ENCODE measurements at places on chromosomes 3 and 15.

DNA sequence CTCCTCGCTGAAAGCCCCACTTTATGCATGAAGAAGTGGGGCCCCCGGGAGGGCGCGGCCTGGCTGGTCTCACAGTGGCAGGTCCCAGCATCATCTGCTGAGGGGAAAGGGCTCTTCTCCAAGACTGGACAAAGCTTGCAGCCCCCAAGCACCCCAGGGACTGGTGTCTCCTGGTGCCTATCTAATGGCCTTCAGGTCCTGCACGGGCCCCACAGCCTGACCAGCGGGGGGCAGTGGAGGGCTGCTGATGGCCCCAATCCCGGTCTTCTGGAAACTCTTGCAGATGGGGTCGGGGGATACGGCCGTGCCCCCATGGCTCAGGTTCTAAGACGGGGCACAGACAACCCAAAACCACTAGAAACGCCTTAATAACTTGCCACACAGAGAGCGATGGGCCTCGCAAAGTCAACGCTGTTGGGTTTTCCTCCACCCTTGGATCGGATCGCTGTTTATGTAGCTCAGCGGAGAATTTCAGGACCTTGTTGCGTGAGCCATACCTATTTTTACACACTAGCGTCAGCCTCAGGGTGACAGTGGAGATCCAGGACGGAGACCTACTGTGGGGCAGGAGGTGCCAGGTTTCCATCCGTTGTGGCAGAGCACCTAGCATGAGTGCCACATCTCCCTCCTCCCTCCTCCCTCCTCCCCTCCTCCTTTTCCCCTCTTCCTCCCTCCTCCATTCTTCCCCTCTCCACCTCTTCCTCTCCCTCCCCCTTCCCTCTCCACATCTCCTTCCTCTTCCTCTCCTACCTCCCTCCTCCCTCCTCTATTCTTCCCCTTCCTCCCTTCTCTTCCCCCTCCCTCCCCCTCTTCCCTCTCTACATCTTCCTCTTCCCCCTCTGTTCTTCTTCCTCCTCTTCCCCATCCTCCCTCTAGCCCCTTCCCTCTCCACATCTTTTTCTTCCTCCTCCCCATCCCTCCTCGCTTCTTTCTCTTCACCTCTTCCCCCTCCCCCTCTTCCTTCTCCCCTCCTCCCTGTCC lies 79.3 kb upstream of the ALDH1L1 start:
- DNase-seq: no peak

GRCh38 chr3:128416578-128417211 lies 50.0 kb downstream of the DNAJB8 start:
- DNase-seq: no peak

- no peak for DNase-seq
Measured at GRCh38 chr3:8712908-8713255, 20.7 kb upstream of the CAV3 start.

GRCh38 chr3:126147932-126148683 lies 32.3 kb downstream of the ALDH1L1 start:
- no peak for DNase-seq

DNA sequence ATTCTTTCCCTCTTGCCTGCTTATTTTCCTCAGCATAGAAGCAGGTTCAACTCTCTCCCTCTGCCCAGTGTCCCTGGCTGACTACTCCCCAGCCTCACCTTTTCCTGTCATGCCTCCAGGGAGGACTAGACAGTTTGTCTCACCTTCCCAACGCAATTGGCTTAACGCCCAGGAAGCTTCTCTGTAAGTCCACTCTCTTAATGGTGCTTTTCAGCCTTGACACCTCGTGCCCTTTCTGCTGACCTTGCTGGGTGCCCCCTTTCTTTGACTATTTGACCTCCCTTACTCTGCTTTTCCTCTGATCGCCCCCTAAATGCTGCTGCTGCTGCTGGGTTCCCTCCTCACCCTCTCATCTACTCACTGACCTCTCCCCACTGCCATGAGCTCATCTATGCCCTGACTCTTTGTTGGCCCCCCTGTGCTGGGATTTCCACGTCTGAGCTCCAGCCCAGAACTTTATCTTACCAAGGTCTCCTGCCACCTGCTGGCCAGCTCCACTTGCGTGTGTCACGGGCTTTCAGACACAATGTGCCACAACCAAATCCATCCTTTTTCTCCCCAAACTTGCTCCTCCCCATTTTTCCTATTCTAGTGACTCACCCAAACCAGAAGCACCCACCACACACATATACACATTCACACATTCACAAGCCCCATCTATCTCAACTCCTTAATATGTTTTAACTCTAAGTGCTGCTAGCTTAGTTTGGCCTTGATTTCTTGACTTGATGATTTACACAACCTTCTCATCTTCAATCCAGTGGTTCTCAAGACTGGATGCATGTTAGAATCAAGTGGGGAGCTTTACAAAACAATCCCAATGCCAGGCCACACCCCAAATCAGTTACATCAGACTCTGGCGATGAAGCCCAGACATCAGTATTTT lies 16.6 kb downstream of the EPB42 start:
- no peak for DNase-seq

- DNase-seq: no peak
Measured at GRCh38 chr15:53395871-53396270, 363.6 kb downstream of the WDR72 start.

- no peak for DNase-seq
Measured at GRCh38 chr3:112377568-112378071, 44.7 kb downstream of the CD200 start.

DNA sequence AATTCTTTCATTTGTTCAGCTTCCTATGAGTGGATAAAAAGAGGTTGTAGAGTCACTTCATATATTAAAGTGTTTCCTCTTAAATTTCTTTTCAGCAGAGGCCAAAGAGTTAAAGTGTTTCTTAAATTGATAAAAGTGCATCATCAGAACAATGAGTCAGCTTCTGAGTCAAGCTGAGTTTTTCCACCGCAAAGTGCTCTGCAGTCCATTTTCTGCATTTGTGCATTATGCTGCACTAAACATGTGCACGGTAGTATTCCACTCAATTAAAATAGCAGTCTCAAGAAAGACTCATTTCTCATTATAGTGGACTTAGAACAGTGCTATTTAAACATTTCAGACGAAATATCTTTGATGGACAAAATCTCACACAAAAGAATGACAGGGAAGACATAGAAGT lies 152.0 kb downstream of the ZBBX start:
- DNase-seq: no peak

DNA sequence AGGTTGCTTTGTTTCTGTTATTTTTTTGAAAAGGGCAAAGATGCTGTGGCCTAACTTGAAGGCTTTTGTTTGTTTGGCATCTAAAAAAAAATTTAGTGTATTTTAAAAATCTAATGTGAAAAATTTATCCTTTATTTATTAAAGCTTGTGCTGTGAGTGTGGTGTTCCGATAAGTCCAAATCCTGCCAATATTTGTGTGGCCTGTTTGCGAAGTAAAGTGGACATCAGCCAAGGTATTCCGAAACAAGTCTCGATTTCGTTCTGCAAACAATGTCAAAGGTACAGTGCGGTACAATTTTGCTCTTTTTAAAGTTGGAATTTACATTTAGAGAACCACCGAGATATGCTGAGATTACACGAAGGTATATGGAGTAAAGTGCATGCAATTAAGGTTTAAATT lies 3.7 kb downstream of the NMD3 start:
- DNase-seq: no peak

DNA sequence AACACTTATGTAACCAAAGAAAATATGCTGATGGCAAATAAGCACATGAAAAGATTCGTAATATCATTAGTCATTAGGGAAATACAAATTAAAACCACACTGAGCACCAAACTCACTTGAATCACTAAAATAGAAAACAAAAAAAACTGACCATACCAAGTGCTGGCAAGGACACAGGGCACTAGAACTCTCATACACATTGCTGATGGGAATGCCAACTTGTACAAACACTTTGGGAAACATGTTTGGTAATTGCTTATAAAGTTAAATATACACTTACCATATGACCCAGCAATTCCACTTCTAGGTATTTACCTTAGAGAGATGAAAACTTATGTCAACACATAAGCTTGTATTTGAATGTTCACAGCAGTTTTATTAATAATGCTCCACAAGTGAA lies 95.5 kb downstream of the TFDP2 start:
- no peak for DNase-seq

DNA sequence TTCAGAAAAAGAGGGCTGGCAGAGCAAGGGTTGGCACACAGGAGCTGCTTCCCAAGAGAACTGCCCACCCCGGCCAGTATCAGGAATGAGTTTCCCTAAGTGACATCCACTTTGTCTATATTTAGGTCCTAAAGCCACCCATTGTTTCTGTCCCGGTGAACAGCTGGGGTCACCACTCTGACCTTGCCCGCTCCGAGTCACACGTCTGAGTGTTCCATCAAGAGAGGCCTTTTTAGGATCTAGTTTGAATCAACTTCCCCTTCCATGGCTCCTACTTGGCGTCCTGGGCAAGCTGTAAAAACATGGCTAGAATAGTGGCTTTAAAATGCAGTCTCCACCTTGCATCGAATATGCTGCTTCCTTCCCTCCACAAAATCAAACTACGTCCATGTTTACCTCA lies 109.6 kb upstream of the ARHGEF3 start:
- no peak for DNase-seq

- DNase-seq: no peak
Measured at GRCh38 chr3:9043063-9043462, 79.8 kb upstream of the RAD18 start.

GRCh38 chr3:37141676-37142075 lies 32.7 kb downstream of the LRRFIP2 start:
- no peak for DNase-seq

- DNase-seq: no peak
Measured at GRCh38 chr3:74561881-74562280, 52.6 kb downstream of the CNTN3 start.

DNA sequence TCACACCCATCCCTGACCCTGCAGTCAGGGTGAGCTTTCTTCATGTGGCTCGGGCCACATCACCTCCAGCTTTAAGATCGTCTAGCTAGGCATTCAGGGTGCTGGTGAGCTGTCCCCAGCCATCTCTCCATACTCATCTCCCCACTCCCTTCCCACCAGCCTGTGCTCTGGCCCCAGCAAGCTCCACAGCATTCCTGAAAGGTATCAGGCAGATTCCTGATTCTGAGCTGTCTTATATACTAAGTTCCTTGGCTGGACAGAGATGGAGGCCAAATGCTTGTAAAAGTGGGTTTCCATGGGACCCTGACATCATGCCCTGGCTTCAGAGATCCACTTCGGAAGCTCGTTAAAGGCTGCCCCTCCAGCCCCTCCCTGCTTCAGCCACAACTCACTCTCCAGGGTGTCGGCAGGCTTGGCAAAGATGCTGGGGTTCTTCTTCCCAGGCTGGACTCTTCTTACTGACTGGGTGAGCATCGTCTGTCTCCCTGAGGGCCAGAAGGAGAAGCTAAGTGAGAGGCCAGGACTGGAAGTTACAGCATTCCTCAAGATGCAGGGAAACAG lies 3.9 kb downstream of the CILP start:
- no peak for DNase-seq

DNA sequence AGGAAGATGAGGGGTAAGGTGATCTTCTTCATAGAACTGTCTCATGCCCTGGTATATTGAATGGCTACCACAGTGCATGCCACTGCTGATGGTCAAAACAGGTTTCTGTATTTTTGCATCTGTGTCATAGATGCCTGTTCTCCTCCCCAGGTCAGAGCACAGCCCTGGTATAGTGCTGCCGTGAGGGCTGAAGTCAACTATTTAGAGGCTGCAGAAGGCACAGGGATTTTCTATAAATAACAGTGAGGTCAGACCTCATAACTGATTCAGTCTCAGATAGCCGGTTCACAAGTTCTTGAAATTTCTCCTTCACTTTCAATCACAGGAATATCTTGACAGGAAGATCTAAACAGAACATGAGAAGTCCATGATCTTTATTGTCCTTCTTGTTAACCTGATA lies 99.2 kb upstream of the NUDT16 start:
- no peak for DNase-seq

- no peak for DNase-seq
Measured at GRCh38 chr15:95929232-95929846, 401.2 kb upstream of the NR2F2 start.

DNA sequence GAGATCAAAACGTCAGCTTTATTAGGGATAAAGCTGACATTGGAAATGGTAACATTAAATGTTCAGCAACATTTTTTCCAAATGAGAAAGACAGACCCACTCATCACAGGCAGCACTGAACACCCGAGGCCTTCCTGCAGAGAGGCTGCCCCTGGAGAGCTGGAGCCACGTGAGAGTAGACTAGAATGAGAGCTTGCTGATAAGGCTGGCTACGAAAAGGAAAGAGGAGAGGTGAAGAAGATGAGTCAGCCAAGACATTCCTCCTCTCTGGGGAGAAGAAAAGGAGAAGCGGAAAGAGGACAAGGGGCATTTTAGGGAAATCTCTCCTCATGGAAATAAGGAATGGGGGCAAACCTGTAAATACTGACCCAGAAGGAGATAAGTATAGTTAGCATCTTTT lies 7.3 kb downstream of the CYP19A1 start:
- no peak for DNase-seq

DNA sequence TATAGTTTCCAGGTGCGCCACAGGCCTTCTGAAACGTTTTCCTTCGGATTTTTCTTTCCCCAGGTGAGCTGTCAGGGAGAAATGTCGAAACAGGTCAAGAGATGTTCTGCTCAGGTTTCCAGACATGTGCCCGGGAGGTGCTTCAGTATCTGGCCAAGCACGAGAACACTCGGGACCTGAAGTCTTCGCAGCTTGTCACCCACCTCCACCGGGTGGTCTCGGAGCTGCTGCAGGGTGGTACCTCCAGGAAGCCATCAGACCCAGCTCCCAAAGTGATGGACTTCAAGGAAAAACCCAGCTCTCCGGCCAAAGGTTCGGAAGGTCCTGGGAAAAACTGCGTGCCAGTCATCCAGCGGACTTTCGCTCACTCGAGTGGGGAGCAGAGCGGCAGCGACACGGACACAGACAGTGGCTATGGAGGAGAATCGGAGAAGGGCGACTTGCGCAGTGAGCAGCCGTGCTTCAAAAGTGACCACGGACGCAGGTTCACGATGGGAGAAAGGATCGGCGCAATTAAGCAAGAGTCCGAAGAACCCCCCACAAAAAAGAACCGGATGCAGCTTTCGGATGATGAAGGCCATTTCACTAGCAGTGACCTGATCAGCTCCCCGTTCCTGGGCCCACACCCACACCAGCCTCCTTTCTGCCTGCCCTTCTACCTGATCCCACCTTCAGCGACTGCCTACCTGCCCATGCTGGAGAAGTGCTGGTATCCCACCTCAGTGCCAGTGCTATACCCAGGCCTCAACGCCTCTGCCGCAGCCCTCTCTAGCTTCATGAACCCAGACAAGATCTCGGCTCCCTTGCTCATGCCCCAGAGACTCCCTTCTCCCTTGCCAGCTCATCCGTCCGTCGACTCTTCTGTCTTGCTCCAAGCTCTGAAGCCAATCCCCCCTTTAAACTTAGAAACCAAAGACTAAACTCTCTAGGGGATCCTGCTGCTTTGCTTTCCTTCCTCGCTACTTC lies 3.8 kb downstream of the BHLHE40 start:
- no peak for DNase-seq

- no peak for DNase-seq
Measured at GRCh38 chr15:92146511-92147150, 247.1 kb upstream of the ST8SIA2 start.

GRCh38 chr3:41176596-41176995 lies 22.7 kb upstream of the CTNNB1 start:
- DNase-seq: no peak

GRCh38 chr3:53744351-53744750 lies 101.9 kb downstream of the CHDH start:
- no peak for DNase-seq

All from esophagus squamous epithelium (tissue), 5 donors.